Memory B cell (primary cell): ENCODE measurements at places on chromosomes 16 and 17.

DNA sequence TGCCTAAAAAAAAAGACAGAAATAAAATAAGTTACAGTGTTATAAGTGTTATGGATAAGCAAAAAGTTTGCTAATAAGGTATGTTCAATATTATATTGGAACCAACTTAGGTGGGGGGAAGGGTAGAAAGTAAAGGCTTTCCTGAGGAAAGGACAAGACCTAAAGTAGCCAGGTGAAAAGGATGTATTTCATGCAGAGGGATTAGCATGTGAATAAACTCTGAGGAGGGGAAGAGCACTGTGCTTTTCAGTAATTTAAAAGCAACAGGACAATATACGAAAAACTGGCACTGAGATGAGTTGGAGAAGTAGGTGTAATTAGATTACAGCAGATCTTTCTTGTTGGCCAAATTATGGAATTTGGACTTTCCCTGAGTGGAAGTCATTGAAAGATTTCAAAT is 7.6 kb downstream of the TOP2A start:
- DNase-seq = no peak

DNA sequence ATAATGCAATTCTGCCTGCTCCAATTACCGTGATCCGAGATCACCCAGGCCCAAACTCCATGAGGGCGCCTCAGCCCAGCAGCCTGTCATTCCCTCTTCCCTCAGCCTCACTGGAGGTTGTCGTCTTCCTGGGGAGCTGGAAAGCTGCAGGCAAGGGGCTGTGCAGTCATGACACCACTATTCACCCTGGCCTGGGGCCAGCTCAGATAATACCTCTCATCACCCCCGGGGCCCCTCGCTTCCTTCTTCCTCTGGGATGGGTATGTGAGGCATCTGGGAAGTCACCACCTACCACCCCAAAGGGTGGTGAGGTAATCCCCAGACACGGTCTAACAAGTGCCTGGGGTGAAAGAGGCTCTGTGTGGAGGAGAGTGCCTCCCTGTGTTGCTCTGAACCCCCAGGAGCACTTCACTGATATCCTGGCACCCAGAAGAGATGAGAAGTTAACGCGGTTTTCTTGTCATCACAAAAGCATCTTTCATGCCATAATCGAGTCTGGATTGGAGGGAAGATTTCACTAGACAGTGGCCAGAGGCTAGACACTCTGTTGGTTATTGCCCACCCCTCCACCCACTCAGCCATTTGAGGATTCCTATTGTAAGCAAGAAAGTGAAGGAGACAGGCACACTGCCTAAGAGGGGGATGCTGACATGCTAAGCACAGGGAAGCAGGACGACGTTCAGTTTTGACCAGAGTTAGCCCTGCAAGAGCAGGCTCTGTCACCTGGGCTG is 18.4 kb downstream of the CFAP20 start:
- no peak for DNase-seq

GRCh38 chr17:49596613-49597244 is 21.1 kb downstream of the NXPH3 start:
- DNase-seq = no peak

DNA sequence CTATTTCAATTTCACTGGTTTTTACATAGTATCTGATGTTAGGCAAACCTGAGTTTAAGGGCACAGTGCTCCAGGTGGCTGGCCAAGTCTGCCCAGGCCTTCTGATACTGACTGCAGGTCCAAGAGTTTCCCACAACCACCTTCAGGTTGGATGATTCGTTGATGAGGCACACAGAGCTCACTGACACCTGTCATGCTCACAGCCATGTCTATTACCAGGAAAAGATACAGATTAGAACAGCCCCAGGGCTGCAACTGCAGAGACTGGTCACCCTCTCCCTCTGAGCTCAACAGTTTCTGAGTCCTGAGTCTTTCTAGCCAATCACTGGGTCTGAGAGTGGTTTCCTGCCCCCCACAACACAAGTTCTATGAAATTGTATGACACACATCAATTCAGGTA is 37.2 kb downstream of the MEAK7 start:
- no peak for DNase-seq
